ENCODE measurements at places on chromosomes 16 and 17.

DNA sequence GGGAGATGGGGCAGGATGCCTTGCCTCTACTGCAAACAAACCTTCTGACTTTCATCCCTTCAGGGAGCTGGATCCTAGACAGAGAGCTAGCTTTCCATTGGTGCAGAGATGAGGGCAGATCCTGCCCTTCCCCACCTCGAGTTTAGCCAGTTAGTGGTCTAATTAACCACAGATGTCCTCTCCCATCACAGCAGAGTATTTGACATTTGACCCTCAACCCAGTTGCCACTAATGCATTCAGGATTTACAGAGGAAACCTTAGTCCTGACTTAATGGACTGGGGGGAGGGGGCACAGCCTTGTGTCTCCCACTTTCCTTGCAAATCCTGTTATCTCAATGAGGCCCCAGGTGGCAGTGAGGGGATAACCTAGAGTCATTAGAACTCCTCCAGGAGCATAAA is 10.2 kb downstream of the PIP4K2B start:
- DNase-seq, result no peak

DNA sequence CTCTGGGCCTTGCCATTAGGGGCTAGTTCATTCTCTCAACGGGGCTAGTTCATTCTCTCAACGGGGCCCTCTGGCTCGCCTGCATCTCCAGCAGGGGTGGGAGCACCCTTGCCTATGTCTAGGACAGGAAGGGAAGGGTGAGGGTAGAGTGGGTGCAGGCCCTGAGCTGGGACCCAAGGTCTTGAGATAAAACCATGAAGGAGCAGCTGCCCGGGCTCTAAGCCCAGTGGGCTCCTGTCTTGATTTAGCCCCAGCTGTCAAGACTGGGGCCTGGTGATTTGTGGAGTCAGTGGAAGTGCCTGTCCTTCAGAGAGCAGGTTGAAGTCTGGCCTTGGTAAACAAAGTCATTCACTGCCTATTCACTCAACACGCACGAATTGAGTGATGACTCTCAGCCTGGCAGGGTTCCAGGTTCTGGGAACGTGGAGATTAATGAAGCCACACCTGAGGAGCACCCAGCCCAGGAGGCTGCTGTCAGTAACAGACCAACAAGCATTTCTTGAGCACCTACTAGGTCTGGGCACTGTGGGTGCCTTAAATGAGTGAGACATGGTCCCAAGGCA is 35.4 kb downstream of the WNT3 start:
- DNase-seq, result no peak

GRCh38 chr16:23950291-23950894 is 114.6 kb downstream of the PRKCB start:
- no peak for DNase-seq

GRCh38 chr17:81885454-81885853 is 5.9 kb downstream of the ALYREF start:
- no peak for DNase-seq

- DNase-seq, result no peak
These were observed 155.2 kb upstream of the EEF2KMT start for GRCh38 chr16:5252791-5253190.

DNA sequence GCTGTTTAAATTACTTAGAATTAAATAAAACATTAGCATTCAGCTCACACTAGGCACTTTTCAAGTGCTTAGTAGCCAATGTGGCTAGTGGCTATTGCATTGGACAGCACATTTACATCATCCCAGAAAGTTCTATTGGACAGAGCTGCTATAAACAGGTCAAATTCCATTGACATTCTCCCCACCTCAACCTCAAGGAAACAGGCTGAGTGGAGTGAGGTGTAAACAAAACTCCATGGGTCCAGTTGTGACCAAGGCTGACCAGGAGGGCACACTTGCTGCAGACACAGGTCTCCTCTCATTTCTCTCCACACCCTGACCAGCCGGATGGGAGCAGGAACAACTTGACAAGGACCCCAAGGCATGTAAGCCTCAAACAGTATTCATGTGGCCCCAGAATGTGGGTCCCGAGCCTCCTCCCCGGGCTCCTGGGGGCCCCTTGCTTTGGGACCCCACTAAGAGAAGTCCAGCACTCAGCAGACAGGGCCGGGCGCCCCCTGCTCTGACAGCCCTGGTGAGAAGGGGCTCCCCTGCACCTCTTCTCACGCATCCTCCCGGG is 488 bp downstream of the C17orf113 start:
- DNase-seq, result no peak

GRCh38 chr17:15134363-15134762 is 130.8 kb downstream of the PMP22 start:
- DNase-seq, result no peak

- DNase-seq, result no peak
These were observed 18.1 kb downstream of the C17orf100 start for GRCh38 chr17:6669479-6670212.

DNA sequence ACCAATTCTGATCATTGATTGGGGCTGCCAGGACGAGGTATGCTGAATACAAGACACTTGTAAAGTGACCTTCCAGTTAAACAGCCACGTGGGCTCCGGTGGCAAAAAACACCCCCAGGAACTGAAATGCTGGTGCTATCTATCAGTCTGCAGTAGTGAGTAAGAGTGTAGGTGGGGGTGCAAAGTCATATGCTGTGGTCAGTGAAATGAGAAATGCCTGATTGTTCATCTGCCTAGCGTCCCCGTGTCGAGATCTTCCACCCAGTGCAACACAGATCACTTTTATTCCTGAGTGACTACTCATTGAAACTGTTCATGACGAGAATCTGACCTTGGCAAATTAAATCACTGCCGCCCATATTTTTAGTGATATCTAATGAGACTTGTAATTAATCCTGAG is 806.5 kb upstream of the GOT2 start:
- DNase-seq, result no peak

- DNase-seq, result no peak
These were observed 27.3 kb upstream of the UBE2G1 start for GRCh38 chr17:4393806-4394205.

DNA sequence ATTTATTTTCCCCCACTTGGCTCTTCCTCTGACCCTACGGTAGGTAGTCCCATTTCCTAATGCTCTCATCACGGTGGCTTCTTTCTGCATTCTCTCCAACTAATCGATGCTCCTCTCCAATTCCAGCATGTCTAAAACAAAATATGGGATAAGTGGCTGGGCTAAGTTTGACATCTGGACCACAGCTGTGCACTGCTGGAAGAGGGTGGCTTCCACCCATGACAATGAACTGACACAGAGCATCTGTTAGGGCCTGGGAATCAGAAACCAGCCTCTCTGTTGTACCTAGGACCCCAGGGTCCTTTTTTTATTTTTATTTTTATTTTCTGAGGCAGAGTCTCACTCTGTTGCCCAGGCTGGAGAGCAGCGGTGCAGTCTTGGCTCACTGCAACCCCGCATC is 29.0 kb upstream of the SLC39A11 start:
- no peak for DNase-seq

DNA sequence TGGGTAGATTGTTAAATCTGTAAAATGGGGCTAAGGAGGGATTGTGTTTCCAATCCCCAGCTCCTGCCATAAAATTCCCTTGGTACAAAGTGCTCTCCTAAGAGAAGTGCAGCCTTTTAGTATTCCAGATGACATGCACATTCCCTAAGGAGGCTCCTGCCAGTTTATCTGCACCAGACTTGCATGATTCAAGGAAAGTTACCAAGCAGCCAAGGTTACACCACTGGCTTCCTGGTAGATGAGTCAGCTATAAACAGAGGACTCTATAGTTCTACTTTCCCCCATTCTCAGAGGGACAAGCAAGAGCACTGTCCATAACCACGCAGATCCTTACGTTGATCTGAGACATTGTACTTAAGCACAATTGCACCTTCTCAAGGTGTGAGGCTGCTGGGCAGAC is 1.9 kb downstream of the CALB2 start:
- no peak for DNase-seq

- no peak for DNase-seq
These were observed 36.6 kb downstream of the MAF start for GRCh38 chr16:79563921-79564320.

DNA sequence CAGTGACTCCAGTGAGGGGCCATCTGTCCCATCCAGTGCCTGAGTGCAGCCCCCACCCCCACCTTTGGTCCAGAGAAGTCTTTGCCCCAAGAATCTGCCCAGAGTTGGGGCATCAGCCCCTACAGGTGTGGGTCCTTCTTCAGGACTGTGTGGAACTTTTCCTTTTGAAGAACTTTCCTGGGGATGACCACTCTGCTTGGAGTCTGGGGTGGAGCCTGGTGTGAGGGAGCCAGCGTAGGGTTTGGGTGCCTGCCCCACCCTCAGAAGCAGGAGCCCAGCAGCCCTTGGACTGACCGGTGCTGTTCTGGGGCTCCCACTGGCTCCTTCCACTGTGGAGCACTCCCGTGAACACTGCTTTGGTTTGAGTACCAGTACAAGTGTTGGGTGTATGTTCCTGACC is 19.3 kb downstream of the MPRIP start:
- no peak for DNase-seq

- no peak for DNase-seq
These were observed 81.2 kb upstream of the NSRP1 start for GRCh38 chr17:30035369-30035768.

DNA sequence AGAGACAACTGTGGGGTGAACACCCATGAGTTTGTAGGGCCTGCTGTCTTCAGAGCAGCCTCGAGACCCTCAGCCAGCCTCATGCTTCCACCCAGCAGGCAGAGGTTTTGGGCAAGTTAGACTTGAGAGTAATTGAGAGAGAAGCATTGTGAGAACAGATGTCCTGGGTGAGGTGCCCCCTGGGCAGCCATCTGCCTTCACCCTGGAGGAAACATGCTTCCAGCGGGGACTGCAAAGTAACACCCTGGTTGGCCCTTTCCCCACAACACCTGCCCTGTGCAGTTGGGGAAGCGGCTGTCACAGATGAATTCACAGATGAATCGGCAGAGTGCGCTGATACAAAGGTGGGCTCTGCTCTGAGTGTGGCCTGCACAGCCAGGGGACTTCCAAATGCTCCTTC is 23.4 kb downstream of the ATPAF2 start:
- no peak for DNase-seq

GRCh38 chr17:9893411-9894012 is 11.6 kb downstream of the RCVRN start:
- DNase-seq, result no peak
